ENCODE measurements at places on chromosomes 7 and 10. TPM values are rescaled to one million over a fixed set of nuclear protein-coding genes. Genes with fewer than 3 reads are reported as not detected.

AS3MT gene
- 8.1 TPM for total RNA-seq

IFIT1 gene
- 25.8 TPM for total RNA-seq

CALHM1 gene
- not detected for total RNA-seq

EMX2 gene
- total RNA-seq, result not detected

HOGA1 gene
- total RNA-seq, result 1.5 TPM

KIAA1549 gene
- 0.77 TPM for total RNA-seq
